ENCODE measurements at places on chromosomes 3 and 15. TPM values are rescaled to one million over a fixed set of nuclear protein-coding genes. Genes with fewer than 3 reads are reported as not detected.

The CNTN6 gene
- not detected for total RNA-seq

The AMOTL2 gene
- total RNA-seq, result 26.0 TPM

The FGD5 gene
- total RNA-seq, result 21.0 TPM

- no peak for DNase-seq
These were observed 888 bp downstream of the TMOD3 start for GRCh38 chr15:51830276-51830806.

DNA sequence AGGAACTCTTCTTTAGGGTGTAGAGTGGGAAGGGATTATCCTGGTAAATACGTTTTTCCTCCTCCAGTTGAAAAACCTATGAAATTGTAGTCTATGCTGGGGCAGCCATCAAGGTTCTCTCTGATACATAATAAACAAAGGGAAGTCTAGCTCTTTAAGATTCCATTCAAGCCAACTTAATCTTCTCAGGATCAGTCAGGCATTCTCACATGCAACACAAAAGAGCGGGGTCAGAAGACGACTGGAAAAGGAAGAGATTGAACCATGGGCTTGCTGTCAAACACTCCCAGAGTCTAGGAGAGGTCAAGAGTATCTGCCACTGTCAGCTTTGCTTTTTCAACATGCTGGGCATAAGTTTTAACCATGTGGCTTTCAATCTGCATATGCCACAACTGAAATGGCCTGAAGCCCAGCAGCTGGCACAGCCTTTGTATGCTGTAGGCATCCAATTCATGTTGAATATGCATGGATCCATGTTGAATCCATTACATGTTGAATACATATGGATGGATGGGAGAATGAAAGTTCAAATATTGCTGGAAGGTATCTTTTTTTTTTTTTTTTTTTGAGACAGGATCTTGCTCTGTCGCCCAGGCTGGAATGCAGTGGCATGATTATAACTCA, 8.5 kb downstream of the TRAT1 start:
- no peak for DNase-seq

All from heart left ventricle (tissue), 16 donors.